Mucosa of descending colon (tissue), 3 donors: ENCODE measurements at places on chromosomes 3 and 15. TPM values are rescaled to one million over a fixed set of nuclear protein-coding genes. Genes with fewer than 3 reads are reported as not detected.

- DNase-seq = no peak
Measured at GRCh38 chr15:38714309-38715072, 149.9 kb upstream of the RASGRP1 start.

GRCh38 chr3:110069761-110070160 is 732.4 kb upstream of the DPPA4 start:
- no peak for DNase-seq

- DNase-seq = peak; percentile 75
Measured at GRCh38 chr15:73700041-73700842, 16.1 kb downstream of the CD276 start.

- peak; percentile 35 for DNase-seq
Measured at GRCh38 chr15:78129077-78129750, 2.0 kb downstream of the CIB2 start.

Gene LPP
- total RNA-seq = 325 TPM

GRCh38 chr3:31166249-31166885 is 271.9 kb upstream of the GADL1 start:
- DNase-seq = peak; percentile 49

GRCh38 chr15:59821286-59821685 is 132.2 kb upstream of the BNIP2 start:
- DNase-seq = no peak

GRCh38 chr15:70788114-70789049 is 25.0 kb upstream of the UACA start:
- DNase-seq = peak; percentile 56

DNA sequence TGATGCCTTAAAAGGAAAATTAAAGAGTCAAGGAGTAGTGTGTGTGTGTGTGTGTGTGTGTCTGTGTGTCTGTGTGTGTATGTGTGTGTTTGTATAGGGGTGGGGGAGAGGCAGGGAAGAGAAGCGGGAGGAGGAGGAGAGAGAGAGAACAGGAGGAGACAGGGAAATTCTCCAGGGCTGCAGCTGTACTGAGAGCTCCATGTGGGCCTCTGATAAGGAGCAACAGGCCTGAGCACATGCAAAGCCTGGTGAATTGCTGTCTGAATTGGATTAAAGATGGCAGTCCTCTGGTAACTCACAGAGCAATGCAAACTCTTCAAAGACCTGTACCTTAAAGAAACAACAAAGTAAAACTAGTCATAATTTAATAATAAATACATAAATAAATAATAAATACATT is 70.6 kb downstream of the SEMA6D start:
- DNase-seq = no peak

DNA sequence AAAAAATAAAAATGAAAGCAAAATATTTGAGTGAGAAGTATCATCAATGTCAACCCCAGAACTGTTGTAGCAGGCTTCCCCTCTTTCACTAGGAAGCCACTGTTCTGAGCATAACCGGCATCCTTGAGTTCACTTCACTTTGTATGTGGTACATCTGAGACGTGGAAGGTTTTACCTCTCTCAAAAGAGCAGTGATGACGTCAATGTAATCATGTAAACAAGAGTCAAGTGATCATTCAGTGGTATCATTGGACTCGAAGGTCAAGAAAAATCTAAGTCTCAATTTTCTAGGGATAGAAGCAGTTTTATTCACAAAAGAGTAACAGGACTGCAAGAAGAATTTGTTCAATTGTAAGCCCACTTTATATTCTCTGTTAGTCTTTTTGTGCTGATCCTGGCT is 339.8 kb upstream of the THRB start:
- DNase-seq = no peak

GRCh38 chr3:155449613-155450267 is 156.3 kb upstream of the STRIT1 start:
- no peak for DNase-seq

DNA sequence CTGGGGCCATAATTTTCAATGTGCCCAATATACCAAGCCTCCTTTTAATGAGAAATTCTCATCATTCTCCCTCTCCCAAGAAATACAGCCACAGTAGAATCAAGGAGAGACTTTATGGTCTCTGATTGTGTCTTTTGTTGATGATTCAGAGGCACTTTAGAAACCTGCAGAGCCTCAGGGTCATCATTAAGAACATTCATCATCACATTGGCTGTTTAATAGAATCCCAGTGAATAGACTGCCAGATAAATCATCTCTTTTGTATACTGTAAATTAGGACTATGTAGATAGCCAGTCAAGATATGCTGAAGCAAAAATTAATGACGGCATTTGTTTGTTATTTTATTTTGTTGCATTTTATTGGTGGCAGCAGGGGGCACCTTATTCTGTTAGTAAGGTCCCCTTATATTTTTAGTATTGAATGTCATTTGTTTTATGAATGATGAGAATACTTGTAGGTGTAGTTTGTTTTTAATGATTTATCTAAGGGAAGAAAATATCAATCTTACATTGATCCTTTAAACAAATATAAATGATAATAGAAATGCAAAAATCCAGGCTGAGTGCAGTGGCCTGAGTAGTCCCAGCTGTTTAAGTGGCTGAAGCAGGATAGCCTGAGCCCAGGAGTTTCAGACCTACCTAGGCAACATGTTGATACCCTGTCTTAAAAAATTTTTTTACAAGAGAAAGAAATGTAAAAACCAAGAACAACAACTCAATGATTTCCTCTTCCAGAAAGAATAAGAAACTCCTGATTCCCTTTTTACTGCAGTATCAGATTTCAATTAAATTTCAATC is 138.8 kb downstream of the ZBBX start:
- no peak for DNase-seq

Gene C3orf33
- 2.0 TPM for total RNA-seq

Gene EFCC1
- 1.8 TPM for total RNA-seq

Gene ACVR2B
- 7.8 TPM for total RNA-seq

Gene UACA
- 42.1 TPM for total RNA-seq

Gene CADPS
- 3.7 TPM for total RNA-seq

- no peak for DNase-seq
Measured at GRCh38 chr15:82950746-82951370, 1.7 kb downstream of the HOMER2 start.

DNA sequence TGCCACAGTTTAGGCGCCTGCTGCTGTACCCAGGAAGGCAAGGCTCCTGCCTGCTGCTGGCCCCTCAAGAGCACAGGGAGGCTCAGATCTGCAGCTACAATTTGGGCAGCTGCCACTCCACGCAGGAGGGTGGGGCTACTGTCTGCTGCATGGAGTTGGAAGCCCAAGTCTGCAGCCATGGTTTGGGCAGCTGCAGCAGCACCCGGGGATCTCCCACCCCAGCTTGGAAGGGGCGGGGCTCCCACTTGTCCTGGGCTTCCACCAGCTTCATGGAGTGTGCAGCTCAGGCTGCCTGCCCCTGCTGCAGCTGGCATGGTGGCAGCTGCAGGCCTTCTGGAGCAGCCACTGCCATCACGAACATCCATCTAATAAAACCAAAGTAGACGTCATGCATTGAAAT is 512.9 kb downstream of the PYDC2 start:
- DNase-seq = no peak

Gene CYP8B1
- not detected for total RNA-seq

GRCh38 chr15:31353931-31354330 is 27.3 kb downstream of the KLF13 start:
- DNase-seq = peak; percentile 59

GRCh38 chr3:43867436-43868072 is 176.8 kb downstream of the ABHD5 start:
- no peak for DNase-seq

- no peak for DNase-seq
Measured at GRCh38 chr3:11186771-11187191, 32.5 kb downstream of the HRH1 start.

GRCh38 chr3:134328846-134329245 is 45.4 kb downstream of the AMOTL2 start:
- no peak for DNase-seq

DNA sequence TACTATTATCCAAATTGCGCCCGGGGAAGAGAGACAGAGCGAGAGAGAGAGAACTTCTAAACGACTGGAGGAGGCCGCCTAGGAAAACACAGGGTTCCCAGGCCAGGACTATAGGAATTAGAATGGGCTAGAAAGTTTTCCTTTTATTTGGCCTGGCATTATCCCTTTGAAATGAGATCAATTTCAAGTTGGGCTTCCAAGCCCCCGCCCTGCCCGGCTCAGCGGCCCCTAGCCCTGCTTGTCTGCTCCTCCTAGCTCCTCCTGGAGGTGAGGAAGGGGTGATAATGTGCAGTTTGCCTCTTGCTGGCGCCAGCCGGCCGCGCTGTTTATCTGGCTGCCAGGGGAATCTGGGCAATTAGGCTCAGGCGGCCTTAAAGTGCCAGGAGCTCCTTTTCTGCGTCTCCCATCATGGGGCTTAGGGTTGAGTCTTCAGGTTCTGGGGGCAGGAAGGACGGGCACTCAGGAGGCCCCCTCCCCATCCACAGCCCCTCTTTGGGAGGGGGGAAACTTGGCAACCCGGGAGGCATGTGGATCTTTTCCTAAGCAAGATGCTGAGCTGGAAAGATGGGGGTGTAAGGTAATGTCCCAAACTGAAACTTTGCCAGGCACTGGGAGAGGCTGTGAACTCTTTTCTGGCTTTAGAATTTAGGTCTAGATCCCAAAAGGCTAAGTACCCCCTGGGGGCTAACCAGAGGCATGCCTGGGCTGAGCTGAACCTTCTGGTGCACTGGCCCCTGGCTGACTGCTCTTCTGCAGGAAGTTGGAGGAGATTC is 5.5 kb downstream of the SMAD6 start:
- DNase-seq = peak; percentile 61

Gene INKA1
- 2.8 TPM for total RNA-seq

GRCh38 chr3:71973274-71974030 is 188.5 kb upstream of the PROK2 start:
- no peak for DNase-seq

- peak; percentile 31 for DNase-seq
Measured at GRCh38 chr3:197234947-197235914, 63.2 kb downstream of the DLG1 start.

- DNase-seq = no peak
Measured at GRCh38 chr3:46228260-46229242, 13.7 kb upstream of the CCR3 start.

- DNase-seq = no peak
Measured at GRCh38 chr15:96362011-96362754, 31.7 kb downstream of the NR2F2 start.

GRCh38 chr3:25044762-25045710 is 383.0 kb upstream of the RARB start:
- no peak for DNase-seq

DNA sequence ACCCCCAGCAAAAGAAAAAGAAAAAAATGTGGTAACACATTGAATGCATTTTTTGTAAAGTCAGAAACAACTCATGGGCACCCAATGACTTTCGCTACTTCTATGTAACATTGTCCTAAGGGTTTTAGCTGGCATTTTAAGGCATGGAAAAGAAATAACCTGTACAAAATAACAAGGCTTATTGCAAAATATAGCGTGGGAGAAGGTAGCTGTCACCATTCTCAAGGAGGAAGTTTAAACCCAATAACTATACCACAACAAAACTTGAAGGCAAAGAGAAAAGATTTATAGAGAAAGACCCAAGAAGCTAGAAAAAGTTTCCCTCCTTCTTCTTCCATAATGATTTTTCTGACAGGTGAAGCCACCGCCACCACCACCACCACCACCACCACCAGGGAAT is 55.7 kb upstream of the ACP3 start:
- no peak for DNase-seq

DNA sequence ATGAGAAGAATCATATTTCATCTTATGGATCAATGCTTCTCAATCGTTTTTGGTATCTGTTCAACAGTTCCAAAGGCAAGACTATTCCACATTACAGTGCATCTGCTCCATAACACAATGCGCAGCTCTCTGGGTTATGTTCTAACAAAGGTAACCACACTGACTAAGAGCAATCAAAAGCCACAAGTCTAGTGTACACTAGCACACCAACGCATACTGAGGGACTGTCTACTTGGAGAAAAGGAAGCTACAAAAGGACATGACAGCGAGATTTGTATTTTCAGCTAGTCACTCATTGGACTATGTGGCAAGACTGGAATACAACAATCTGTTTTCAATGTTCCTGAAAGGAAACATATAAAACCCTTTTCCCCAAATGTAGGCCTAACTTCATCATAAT is 35.8 kb downstream of the SETD2 start:
- no peak for DNase-seq

Gene CAMK2N2
- total RNA-seq = 0.95 TPM

- peak; percentile 87 for DNase-seq
Measured at GRCh38 chr3:66276705-66277274, 56.0 kb downstream of the SLC25A26 start.

- no peak for DNase-seq
Measured at GRCh38 chr3:169948559-169949448, 17.8 kb upstream of the SEC62 start.

- no peak for DNase-seq
Measured at GRCh38 chr15:87614704-87615103, 641.8 kb downstream of the NTRK3 start.

- no peak for DNase-seq
Measured at GRCh38 chr3:52029053-52029452, 27.3 kb downstream of the DUSP7 start.

DNA sequence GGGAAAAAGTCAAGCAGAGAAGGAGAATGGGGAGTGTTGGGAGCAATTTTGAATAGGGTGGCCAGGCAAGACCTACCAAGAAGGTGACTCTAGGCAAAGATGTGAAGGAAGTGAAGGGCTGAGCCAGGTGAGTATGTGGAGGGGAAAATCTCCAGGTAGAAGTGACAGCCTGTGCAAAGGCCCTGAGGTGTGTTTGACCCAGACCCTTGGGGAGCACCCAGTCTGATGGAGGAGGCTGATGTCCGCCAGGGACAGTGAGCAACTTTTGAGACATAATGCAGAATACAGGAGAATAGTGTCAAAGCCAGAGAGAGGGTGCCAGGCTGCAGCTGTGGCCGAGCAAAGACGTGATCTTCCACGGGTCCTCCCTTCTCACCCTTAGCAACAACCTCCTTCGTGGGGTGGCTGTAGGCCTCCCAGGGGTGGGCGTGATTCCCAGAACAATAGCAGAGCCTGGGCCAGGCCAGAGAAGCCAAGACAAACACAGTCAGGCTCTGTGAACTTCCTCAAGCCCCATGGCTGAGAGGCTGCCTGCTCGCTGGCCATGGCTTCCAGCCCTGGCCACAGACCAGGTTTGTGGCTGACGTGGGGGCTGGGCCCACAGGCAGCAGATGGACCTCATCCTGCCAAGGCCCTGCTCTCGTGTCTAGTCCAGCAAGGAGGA is 58.1 kb downstream of the SLC6A6 start:
- peak; percentile 42 for DNase-seq

- no peak for DNase-seq
Measured at GRCh38 chr3:190697901-190698300, 164.6 kb downstream of the GMNC start.

Gene CFAP91
- total RNA-seq = 6.2 TPM

GRCh38 chr3:23052620-23053019 is 150.5 kb upstream of the UBE2E2 start:
- DNase-seq = no peak
